Stimulated activated CD4-positive, alpha-beta T cell treated with anti-CD3 and anti-CD28 coated beads, Interleukin-15, amount 100 ng/mL, for 1 hour (primary cell): ENCODE measurements at places on chromosomes 3 and 15.

GRCh38 chr3:11953350-11953749 is 50.8 kb upstream of the SYN2 start:
- DNase-seq = no peak

DNA sequence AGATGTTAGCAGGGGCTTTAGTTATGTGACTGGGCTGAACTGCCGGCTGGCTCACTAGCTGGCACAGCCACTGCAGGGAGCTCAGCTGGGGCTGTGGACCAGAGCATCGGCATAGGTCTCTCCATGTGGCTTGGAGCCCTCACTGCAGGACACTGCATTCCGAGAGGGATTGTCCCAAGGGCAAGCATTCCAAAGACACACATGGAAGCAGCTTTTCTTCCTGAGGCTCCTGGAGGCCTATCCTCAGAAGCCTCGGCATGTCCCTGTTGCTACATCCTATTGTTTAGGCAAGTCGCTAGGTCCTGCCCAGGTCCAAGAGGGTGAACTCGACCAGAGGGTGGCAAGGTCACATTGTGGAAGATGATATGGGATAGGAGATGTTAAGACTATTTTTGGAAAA is 209.8 kb downstream of the PLCL2 start:
- DNase-seq = no peak

GRCh38 chr3:54550221-54550977 is 377.5 kb downstream of the LRTM1 start:
- no peak for DNase-seq

DNA sequence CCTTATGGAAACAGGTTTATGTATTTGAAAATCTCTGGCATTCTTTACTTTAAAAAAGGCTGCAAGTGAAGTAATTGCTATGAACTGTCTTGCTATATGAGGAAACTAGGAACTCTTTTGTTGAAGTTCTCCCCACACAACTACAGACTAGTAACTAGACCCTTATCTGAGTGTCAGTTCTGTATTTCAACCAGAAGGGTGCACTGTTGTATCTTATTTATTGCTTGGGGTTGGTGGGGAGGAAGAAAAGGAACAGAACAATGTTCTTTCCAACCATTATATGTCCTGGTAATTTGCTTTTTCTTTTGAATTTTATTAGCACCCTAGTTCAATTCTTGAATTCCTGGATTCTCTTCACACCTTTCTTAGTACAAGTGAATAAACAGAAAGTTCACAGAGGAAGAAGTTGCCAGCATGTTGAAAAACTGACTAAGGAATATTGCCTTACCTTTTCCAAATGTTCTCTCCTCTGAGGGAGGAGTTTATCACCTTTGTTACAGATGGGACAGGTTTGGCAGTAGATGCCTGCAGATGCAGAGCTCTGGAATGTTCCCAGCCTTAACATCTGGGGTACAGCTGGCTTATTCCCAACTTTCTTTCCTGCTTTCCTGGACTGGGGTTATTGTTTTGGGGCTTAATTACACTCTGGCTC is 162.4 kb upstream of the CFAP20DC start:
- DNase-seq = no peak

DNA sequence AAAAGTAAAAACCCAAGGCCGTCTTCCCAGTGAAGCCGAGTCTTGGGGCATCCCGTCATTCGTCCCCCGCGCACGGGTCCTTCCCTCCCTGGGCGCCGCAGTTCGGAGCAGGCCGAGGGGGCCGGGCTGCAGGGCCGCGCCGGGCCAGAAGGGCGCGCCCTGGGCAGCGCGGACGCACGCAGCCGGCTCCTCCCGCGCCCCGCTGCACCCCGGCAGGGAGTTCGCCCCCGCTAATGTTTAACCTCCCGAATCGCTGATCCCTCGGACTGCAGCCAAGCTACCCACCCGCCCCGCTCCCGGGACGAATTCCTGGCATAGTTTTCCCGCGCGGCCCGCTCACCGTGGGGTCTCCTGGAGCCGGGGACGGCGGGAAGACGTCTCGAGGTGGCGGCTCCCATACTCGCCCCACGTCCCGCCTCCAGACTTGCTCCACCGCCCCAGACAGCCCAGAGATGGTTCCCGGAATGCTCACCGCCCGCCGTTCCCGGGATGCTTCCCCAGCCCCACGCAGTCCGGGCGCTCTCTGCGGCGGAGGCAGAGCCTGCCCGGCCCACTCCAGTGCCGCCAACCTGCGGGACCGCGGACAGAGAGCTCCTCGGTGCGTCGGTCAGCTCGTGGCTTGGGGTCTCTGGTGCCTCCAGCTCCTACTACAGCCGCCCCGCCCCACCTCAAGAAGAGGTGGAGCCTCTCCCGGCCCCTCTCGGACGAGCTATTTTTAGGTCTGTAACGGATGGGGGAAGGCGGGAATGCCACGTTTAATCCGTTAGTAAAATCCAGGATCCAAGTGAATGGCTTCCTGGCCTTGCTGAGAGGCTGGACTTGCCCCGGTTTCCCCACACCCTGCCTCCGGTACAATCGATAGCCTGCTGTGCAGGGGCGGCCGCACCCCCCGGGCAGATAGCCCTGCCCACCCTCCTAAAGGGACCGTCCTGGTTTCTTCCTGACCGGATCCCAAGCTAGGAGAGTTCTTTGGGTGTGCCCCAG is at the start of gene DZIP1L:
TSS of gene DZIP1L (minus strand) at position 621 of the 984 bp plus-strand sequence. CDS start 11,637 bp downstream, outside the sequence.
- DNase-seq = peak; percentile 10

DNA sequence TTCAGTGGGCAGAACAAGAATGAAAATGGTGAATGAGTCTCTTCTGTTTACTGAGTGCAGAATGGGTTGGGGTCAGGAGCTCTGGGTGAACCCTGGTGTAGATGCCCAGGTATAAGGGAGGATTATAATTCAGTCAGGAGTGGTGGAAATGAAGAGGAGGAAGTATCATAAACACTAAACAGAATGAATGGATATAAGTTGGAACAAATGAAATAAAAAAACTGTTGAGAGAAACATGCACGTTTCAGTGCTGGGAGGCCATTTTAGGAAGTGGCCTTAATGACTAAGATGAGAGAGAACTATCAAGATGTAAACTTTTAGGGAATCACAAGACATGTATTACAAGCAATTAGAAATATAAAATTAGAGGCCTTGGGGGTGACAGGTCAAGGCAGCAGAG is 32.8 kb upstream of the LEKR1 start:
- DNase-seq = no peak
